ENCODE measurements at places on chromosomes 2 and 18.
A peak's percentile ranks its signal among the peaks of the same experiment; 100 is the strongest.

DNA sequence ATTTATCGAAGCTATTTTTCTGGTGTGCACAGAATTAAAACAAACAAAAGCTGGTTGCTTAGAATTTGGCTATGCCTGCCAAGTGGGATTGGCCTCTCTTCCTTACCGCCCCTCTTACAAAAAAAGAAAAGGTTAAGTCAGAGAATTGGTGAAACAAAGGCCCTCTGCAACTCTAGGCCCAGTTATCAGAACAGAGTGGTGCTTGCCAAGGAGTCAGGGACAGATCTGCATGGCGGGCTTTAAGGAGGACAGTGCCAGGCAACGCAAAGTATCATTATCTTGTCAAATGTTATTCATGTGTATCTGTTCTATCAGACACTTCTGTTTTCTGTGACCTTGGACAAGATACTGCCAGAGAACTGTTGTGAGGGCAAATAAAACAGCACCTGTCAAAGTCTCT lies 78.3 kb downstream of the TGIF1 start:
- no peak for DNase-seq

DNA sequence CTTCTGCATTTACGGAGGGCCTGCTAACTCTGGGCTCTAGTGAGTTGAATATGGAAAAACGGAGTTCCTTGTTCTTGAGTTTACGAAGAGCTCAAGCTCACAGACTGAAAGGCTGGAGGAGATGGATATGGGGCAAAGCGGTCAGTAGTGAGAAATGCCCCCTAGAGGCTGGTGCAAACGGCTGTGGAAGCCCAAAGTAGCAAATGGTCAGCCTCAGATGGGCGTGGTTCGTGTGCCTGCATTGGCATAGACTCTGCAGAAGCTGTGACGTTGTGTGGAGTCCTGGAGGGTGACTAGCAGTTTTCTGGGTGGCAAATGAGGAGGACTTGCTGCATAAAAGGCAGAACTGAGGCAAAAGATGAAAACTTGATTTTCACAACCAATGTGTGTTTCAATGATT lies 93.6 kb upstream of the TWIST2 start:
- no peak for DNase-seq

GRCh38 chr2:239830121-239831000 lies 194.8 kb downstream of the NDUFA10 start:
- no peak for DNase-seq

DNA sequence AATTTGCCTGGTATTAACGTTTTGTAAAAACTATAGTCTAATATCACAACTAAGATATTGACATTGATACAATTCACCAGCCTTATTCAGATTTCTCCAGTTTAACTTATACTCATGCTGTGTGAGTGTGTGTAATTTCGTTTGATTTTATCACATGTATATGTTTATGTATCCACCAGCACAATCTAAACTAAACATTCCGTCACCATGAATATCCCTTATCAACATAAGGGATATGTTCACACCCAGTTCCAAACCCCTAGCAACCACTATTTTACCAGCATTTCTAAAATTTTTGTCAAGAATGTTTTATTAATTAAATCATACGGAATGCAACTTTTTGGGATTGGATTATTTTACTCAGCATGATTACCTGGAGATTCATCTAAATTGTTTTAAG lies 450.3 kb downstream of the FBXO15 start:
- no peak for DNase-seq

- DNase-seq: no peak
These were observed 25.3 kb downstream of the DARS1 start for GRCh38 chr2:135960150-135960549.

- no peak for DNase-seq
These were observed 1.9 kb upstream of the OTOS start for GRCh38 chr2:240142256-240142775.

- DNase-seq: no peak
These were observed 32.3 kb downstream of the BABAM2 start for GRCh38 chr2:27922842-27923241.

DNA sequence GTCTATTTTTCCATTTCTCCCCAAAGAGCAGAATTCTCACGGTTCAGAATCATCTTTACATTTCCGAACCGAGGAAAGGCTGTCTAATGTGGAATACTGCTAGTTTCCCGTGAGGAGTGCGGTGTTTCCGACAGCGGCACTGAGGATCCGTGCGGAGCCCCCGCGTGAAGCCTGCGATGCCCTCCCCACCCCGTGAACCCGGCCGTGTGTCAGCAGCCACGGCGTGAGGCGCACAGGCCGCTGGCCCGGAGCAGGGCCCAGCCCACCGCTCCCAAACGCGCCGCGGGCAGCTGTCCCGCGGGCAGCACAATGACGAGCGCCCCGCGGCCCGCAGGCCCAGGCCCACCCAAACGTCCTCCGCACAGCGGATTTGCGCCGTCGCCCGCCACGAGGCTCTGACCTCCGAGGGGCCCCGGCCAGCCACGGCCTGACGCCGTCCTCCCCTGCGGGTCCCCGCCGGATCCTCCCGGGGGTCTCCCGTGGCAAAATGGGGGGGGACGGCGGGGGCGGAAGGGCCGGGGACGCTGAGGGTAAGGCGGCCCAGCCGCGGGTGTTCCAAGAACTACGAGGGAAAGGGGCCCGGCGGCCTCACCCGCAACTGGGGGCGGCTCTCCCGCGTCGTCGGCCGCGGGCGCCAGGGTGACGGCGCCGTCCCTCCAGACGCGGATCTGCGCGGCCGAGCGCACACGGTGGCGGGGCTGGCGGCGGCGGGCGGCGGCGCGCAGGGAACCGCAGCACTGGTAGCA lies 796 bp downstream of the SPIRE1 start:
- DNase-seq: peak; percentile 24

DNA sequence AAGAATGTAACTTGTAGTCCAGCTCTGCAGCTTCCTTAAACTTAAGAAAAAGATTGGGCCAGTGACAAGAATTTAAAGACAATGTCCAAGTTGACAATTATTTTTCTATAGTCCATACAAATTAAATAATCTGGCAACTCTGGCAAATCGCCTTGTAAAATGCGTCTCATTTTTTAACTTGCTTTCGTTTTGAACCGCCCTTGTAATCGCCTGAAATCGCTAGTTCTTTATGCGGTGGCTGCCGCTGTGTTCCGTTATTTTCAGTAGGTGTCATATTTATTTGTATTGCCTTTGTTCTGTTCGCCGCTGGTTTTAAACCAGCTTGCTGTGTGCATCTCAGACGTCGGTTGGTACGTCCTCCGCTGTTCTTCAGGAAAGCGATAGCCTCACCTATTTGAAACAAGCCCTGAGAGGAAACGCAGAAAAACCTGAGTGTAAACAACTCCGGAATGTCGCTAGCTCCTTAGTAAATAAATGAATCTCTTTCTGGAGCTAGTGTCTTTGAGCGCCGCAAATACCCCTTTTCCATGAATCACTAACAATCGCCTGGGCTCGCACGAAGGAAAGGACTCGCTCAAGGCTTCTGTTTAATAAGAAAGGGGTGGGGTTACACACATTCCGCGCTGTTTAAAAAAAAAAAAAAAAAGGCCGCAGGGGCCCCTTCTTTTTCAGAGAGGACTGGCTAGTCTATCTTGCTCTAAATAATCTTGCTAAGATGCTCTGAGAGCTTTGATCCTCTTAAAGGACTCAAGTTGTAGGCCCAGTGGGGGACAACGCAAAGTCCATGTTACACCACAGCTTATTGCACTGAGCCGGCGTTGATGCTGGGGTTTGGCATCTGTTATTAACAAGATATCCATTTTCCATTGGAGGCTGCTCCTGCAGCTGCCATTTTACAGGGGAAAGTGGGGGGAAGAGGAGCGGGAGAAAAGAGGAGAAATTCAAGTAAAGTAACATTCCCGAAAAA lies 3.0 kb downstream of the HOXD8 start:
- peak; percentile 97 for DNase-seq

DNA sequence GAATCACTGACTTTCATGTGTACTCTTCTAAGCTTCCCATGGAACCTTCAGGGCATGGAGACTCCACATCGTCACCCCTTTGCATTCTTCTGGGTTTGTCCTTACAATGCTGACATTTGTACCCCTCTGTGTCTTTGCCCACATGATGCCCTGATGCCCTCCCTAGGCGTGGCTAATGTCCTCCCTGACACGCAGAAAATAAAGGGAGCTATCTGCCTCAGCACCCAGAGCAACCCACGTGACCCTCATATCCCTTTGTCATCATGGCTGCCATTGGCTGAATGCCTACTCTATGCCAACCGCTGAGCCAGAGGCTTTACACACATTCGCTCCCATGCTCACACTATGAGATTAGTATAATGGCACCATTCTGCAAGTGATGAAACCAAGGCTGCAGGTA lies 86.4 kb upstream of the KLHL29 start:
- no peak for DNase-seq

GRCh38 chr2:5798084-5798483 lies 105.9 kb downstream of the SOX11 start:
- no peak for DNase-seq

DNA sequence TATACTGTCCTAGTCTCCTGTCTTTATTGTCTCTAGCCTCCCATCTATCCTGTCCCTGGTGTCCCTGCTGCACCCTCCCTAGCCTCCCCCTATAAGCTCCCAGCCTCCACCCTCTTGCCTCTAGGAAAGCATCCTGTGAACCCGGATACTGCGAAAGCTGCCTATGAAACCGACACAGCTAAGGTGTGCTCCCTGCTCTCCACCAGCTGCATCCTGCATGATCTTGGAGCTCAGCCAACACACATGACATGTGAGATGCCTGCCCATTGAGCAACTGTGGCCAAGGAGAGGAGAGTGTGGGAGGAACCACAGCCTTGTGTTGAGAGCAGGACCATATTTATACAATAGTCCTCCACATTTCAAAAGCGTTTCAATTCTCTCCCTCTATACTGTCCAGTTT lies 187.1 kb downstream of the ZBTB7C start:
- peak; percentile 65 for DNase-seq

- DNase-seq: no peak
These were observed 119.1 kb downstream of the LYPD1 start for GRCh38 chr2:132550946-132551345.

DNA sequence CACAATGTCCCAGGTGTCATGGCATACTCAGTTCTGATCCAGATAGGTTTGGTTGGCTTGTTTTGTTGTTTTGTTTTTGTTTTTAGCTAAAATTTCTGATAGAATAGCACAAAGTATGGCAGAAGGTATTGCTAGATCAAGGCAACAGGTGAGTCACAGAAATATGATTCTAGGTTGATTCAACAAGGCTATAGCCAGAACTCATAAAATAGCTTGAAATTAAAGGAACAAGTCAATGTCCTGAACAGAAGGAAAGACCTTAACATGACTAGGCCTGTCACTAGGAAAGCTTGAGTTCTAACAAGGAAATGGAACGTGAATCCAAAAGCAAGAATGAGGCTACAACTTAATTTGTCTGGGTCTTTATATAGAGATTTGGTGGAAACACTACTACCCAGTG lies 157.1 kb downstream of the GALNT3 start:
- DNase-seq: no peak

DNA sequence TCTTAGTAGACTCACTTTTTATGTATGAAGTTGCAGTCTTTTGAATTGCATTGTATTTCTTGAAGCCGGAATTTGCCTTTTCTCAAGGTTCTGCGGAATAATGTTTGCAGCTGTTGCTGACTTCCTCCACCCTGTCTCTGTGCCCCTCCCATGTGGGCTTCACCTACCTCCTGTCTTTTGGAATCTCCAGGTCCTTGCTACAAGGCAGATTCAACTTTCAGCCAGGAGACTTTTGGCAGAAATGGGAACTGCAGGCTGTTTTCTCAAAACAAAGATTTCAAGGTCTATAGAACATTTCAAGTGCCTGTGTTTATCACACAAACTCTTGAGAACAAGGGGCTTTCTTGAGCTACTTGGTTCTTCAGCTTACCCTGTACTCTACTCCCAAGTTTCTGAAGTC lies 25.6 kb downstream of the ZNF236 start:
- DNase-seq: no peak

DNA sequence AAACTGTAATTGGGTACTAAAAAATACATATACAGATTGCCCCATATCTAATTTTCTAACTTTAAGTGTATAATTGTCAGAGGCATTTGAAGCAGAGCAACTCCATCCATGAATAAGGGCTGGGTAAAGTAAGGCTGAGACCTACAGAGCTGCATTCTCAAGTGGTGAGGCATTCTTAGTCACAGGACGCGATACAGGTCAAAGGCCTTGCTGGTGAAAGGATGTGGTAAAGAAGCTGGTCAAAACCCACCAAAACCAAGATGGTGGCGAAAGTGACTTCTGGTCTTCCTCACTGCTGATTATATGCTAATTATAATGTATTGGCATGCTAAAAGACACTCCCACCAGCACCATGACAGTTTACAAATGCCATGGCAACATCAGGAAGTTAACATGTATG lies 50.0 kb downstream of the SLC8A1 start:
- DNase-seq: no peak

DNA sequence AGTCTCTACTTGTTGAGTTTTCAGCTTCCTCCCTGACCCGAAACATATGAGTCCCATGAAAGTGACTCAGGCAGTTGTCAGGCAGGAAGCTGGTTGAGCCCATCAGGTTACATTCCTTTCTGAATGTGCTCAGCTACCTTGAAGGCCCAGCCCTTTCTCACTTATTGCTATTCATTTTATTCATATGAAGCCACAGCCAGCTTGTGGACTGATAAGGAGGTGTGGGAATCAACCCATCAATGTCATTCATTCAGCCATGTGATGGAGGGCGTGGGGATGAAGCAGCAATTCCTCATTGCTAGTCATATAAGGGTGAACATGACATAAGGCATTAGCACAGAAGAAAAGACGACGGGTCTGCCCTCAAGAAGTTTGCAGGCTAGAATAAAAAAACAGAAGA lies 5.3 kb upstream of the VPS4B start:
- DNase-seq: no peak

DNA sequence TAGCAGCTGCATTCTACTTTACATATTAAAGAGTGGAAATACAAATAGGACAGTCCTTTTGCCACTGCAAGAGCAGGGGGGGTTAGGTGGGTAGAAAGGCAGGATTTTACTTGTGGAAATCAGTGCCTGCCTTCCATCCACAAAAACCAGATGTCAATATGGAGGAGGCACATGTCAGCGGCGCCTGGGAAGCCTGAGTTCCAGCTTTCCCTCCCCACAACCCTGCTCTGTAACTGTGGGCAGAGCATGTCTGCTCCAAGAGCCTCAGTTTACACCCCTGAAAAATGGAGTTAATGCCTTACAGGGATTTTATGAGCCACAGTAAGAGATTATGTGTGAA lies 32.9 kb downstream of the STEAP3 start:
- DNase-seq: no peak

DNA sequence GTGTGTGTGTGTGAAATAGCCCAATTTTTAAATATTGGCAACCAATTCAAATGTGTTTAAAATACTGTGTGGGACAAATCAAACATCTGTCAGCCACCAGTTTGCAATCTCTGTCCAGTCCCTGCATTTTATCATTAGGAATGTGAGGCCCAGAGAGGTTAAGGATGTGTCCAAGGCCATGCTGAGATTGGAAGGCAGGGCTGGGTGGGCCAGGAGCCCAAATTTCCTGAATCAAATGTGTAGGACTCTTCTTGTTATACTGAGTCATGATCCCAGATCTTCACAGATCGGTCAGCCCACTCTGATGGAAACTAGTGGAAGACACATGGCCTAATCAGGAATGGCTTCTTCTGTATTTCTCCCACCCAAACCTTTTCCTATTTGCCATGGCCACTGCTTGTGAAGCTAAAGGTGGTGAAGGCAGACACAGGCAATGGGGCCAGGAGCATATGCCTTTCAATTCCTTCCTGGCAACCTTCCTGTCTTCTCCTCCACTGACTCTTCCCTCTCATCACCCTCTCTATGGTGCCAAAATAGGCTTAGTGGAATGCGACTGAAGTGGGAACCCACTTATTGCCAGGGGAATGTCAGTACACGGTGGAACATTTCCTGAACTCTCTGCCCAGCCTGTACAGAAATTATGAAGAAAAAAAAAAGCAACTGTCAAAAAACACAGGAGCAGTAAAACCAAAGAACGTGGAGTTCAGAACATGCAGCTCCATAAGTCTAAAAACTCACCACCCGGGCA lies 35.5 kb downstream of the ZEB2 start:
- DNase-seq: no peak

- DNase-seq: peak; percentile 36
These were observed at the start of gene VWA3B for GRCh38 chr2:98086491-98087446. VWA3B (plus strand) TSS chr2:98087167; CDS start chr2:98093093, 5,926 bp downstream.

Data from NCI-H524 (cell line).